Liver (tissue), 10 donors: ENCODE measurements at places on chromosomes 13 and 19.

DNA sequence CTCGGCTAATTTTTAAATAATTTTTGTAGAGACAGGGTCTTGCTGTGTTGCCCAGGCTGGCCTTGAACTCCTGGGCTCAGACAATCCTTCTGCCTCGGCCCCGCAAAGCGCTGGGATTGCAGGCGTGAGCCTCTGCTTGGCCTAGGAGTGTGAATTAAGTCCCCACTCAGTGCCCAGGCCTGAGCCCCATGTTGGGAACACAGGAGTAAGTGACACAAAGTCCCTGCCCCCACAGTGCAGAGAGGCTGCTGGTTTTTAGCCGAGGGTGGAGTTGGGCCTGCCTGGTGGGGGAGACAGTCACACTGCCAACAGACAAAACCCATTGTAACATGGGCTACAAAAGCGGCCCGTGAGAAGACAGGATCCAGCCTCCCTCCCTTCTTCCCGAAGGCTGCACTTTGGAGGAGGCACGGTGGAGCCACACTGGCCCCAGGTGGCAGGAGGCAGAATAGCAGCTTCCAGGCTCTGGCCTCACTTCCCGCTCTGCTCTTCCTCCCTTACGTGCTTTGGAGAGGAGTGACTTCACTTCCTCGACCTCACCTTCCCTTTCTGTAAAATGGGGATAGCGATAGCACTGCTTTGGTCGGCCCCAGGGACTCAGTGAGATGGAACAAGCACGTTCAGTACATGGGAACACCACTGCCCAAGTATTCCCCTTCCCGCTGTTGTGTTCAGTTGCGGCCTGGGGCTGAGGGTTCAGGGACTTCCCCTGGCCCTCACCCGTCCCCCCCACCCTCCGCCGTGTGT is 15.2 kb upstream of the EHD2 start:
- DNase-seq: peak; percentile 77

DNA sequence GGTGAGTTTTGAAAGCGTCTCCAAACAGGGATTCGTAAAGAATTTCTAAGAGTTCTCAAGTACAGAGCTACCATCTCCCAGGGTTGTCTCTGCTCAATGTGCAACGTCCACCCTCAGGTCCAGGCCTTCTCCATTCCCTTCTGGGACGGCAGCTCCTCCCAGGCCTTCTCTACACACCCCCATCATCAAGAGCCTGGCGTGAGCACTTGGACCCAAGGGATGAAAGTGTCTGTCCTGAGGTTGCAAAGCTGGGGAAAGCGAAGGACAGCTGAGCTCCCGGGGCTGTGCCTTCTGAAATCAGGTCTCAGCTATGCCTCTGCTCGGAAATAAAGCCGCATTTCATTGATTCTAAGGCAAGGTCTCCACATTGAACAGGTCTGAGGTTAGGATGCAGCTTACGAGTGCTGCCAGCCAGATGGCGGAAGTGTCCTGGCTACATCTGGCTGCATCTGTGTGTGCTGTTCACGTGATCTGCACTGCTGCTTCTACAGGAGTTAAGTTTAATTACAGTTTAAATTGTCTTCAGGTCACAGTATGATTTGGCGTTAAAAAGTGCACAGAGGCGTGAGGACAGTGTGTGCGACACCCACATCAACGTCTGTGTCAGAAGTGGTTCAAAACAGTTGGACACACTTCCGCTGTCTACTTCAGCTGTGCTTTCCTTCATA is 27.0 kb upstream of the MIER2 start:
- no peak for DNase-seq

- no peak for DNase-seq
These were observed 10.4 kb downstream of the ATP4B start for GRCh38 chr13:113647351-113648215.

- DNase-seq: no peak
These were observed 55.9 kb downstream of the ZNF431 start for GRCh38 chr19:21197590-21198295.

GRCh38 chr19:14305706-14306105 is 75.5 kb upstream of the ADGRE5 start:
- DNase-seq: no peak

DNA sequence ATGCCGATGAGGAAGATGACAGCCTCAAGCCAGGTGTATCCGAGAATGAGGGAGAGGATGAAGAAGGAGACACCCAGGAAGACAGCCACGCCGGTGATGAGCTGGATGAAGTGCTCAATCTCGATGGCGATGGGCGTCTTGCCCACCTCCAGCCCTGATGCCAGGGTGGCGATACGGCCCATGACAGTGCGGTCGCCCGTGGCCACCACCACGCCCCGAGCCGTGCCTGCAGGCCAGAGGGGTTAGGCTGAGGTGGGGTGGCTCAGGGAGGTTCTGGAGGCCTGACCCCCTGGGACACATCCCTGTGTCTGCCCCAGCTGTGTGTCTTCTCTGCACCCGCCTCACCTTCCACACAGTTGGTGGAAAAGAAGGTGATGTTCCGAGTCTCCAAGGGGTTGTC is 9.1 kb downstream of the ATP1A3 start:
- DNase-seq: no peak

GRCh38 chr19:58368561-58369360 is 6.2 kb upstream of the ZNF497 start:
- DNase-seq: no peak
